ENCODE measurements at places on chromosomes 12 and 14. TPM values are rescaled to one million over a fixed set of nuclear protein-coding genes. Genes with fewer than 3 reads are reported as not detected.
A peak's percentile ranks its signal among the peaks of the same experiment; 100 is the strongest.

GRCh38 chr12:65822732-65823512, 1.4 kb upstream of the HMGA2 start:
- DNase-seq = no peak

DNA sequence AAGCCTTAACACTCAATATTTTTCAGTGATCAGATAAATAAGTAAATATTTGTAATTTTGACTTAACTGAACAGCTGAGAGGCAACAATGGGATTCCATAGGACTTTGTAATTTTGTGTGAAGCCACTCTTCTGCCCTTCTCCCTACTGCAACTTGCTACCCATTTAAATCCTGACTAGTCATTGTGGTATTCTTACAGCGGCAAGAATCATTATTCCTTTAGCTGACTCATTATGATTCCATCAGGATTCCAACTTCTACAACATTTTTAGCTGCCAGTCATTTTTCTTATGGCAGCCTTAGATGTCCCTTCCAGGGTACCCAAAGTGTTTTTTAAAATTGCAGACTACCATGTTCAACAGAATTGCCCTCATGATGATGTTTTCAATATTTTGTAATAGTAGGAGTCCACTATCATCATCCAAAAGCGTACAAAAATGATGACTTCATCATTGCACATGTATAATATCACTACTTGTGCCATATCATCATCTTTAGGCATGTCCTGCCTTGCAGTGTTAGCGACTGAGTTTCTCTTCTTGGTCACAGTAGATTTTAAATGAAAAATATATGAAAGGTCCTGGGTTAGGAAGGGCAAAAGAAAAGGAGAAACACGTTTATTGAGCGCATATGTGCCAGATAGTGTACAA, 5.1 kb upstream of the MAGOHB start:
- DNase-seq = no peak

The TAS2R31 gene
- total RNA-seq = 3.1 TPM

DNA sequence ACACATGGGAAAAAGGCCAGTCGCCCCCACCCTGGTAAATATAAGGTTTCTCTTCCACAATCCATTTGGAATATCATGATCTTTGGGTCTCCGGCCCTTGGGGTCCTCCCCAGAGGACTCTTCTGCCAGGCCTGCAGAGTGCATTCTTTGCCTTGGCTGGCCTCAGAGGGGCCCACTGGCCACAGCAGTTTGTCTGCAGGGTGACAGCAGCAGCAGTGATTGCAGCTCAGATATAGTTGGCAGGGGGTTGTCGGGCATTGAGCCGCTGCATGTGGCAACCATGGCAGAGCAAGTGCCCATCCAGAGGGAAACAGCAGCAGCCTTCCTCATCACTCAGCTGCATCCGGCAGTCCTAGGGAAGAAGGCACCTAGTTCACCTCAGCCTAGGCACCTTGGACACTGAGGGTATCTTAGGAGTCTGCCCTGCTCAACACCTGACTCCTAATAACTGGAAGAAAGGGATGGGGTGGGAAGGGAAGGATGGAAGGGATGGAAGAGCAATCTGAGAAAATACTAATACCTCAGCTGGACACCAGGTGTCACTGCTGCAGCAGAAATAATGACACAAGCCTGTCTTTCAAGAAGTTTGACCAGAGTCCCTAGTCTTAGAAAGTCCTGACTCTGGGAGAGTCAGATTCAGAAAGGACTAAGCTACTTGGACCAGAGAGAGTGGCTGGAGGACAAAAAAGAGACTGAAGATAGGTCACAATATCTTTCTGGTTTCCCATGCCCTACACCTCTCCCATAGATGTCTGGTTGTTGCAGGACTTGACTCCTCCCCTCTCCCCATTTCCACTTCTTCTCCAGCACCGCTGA, 8.9 kb downstream of the AJUBA start:
- peak; percentile 55 for DNase-seq

The GPR135 gene
- total RNA-seq = 3.4 TPM

The DBX2 gene
- total RNA-seq = not detected

The SYNE3 gene
- 9.5 TPM for total RNA-seq

DNA sequence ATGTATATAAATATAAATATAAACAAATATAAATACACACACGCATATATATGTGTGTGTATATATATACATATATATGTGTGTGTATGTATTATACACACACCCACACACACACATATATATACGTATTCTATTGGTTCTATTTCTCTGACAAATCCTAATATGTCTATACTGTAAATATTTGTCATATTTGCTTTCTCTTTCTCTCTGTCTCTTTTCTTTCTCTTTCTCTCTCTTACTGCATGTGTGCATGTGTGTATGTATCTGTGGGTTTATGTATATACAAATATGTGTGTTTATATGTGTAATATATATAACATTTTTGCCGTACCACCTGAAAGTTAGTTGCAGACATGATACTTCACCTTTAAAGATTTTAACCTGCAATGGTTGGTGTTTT, 174.2 kb upstream of the PLEKHG7 start:
- DNase-seq = no peak

The CMKLR1 gene
- total RNA-seq = 8.4 TPM

Measured in mucosa of gallbladder (tissue), 1 donor.